ENCODE measurements at places on chromosomes 11 and 22.

DNA sequence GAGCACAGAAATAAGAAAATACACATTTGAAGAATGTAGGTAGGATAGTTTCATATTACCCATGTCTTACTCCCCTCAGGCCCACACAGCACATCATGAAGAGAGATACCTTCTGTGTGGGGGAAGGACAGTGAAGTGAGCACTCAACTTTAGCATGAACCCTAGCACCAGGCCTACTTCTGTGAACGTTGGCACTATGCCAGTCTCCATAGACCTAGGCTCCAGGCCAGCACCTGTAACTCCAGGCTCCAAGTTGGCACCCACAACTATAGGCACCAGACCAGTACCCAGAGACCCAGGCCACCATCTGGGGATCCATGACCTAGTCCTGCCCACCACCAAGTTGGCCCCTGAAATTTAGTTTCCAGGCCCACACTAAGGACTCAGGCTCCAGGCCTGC is 410.9 kb downstream of the INSC start:
- no peak for DNase-seq

GRCh38 chr11:125433454-125434121 is 62.5 kb downstream of the FEZ1 start:
- DNase-seq: no peak

GRCh38 chr11:10943968-10944367 is 86.1 kb upstream of the ZBED5 start:
- no peak for DNase-seq

DNA sequence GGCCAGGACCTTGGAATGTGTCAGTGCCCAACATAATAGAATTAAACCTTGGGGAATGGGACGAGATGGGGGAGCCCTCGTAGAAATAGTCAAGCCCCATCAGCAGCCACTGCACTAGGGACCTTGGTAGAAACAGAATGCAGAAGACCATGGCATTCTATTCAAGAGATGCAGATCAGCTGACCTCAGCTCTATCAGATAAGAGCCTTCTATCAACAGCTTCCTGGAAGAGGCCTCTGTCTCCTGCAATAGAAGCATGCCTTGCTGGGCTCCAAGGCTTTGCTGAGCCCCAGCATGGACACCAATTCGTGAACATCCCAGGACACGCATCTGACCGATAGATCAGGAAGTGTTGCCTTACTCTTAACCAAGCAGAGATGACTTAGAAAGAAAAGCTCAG is 27.5 kb upstream of the FLI1 start:
- no peak for DNase-seq

- no peak for DNase-seq
Measured at GRCh38 chr11:115322553-115323203, 181.5 kb downstream of the CADM1 start.

DNA sequence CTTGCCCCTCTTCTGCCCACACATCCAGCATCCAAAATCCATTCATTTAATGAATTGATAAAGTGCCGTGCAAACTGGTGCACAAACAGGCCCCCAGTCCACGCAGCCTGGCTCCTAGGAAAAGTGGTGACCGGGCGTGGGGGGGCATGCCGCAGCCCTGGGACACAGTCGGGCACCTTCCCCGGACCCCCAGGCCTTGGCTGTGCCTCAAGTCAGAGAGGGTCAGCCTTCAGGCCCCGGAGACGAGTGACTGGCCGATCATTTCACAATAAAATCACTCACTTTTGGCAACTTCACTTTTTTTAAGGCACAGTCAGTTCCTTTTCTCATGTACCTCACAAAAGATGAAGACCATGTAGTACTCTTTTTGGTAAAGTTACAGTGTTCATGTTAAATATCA is 8.0 kb downstream of the CDPF1 start:
- DNase-seq: no peak

DNA sequence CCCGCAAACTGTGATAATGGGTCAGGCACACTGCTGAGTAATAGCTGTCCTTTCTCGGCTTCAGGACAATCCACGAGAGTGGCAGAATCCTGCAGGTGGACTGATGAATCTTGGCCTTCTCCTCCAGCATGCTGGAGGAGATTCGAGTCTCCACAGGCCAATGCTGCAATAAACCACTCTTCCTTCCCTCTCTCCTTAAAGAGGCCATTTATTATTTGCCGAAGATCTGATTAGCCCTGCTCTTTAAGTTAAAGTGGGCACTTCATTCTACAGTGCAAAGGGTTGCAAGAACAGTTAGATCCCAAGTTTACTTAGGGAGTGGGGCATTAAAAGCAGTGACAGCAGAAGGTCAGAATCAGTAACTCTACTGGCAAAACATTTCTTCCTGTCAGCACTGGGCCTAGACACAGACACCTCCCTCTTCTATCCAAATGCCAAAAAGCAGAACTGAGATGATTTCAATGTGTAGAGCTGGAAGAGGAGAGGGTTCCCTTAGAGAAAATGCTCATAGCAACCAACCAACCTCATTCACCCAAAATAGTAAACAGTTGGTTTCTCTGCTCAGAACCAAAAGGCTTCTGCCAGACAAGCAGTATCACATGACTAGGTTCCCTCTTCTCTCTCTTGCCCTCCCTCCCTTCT is 121.7 kb downstream of the SGSM3 start:
- DNase-seq: no peak

GRCh38 chr11:57155400-57155799 is 26.4 kb upstream of the LRRC55 start:
- DNase-seq: no peak

DNA sequence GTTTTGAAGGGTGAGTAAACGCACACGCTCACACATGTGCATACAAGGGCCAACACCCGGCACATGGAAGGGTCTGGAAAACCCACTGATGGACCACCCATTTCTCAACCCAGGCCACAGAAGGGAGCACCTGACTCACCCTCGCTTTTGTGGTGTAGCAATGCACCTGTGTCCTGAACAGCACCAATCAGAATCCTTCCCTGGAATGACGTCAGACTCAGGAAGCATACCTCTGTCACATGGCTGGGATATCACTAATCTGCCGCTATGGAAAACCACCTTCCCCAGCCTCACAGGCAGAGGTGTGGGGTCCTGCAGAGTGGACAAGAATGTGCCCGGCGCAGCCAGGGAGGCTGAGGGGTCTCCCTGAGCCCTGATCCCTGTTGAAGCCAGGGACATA is 9.0 kb upstream of the OSM start:
- DNase-seq: no peak

DNA sequence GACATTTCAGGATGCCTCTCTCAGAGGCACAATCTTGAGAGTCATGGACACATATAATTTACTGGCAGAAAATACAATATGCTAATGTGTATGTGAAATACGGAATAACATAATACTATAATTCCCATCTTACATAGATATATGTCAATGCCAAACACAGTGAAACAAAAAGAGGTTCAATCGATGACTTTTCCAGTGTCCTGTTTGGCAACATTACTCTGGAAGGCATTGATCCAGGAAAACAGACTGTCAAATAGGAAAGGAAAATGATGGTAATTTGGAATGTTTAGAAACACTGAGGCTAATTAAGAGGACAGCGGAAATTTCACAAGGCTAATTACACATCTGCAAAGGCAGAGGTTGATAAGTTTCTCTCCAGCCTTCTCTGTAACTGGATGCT is 942.3 kb downstream of the LRRC4C start:
- no peak for DNase-seq

Measured in epithelial cell of proximal tubule (primary cell).